Activated CD4-positive, alpha-beta T cell treated with anti-CD3 and anti-CD28 coated beads, Interleukin-2, amount 50 U/mL, for 4 hours (primary cell): ENCODE measurements at places on chromosomes 11 and 22.

- DNase-seq: no peak
These were observed 19.4 kb upstream of the LDHA start for GRCh38 chr11:18374956-18375355.

DNA sequence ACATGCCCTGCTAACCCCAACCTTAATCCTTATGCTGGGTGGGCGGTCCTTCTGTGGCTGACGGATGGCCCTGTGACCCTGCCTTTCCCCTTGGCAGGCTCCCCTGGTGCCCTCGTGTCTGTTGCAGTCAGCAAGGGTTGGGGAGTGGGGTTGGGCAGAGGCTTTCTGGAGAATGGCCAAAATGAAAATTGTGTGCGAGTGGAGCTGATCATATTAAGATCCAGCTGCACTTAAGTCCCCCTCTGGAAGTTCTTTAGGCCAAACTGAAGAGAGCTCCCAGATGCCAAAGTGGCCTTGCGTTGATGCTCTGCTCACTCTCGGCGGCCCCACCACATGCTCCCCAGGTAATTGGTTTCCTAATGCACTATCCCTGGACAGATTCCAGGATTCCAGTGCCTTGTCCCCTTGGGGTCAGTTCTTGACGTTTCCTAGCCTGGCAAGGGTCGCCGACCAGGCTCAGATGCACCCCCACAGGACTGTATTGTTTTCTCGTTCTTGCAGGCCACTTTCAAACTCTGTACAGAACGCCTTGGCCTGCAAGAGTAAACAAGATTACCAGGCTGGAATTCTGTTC is 16.4 kb upstream of the C11orf96 start:
- DNase-seq: no peak

DNA sequence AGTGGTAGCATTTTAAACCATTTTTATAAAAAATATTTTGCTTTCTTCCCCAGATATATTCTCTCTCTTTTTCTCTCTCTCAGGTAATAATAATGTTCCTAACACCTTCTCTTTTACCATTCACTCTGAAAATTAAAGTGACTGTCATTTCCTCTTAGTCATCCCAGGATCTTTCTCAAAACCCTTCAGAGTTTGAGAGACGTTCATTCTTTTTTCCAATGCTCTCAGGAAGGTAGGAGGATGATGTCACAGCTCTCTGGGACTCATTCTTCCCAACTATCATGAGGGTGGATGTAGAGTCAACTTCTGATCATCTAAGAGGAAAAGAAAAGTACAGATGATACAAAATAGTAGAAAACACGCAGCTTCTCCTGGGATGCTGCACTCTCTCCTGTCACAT is 60.2 kb upstream of the CRTAM start:
- no peak for DNase-seq

GRCh38 chr22:37747715-37748100 is 50.9 kb downstream of the TRIOBP start:
- DNase-seq: no peak

GRCh38 chr22:43885319-43885671 is 6.5 kb downstream of the PNPLA5 start:
- DNase-seq: no peak

DNA sequence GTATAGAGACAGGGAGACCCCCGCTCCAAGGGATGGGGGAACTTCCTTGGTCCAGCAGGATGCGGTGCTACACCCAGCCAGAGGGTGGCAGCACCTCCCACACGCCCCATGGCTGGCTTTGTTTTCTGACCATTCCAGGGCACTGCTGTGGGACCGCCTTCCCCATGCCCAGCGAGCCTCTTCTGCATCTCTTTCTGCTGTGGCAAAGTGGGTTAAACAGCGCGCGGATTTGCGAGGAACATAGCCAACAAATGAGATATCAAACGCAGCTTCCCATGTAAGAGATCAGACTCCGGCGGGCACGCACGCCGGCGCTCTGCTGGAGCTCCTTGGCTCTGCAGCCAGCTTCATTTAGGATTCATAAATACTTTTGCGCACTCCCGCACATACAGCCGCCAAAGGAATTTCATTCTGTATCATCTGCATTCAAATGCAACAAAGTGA is 485.8 kb upstream of the CADM1 start:
- DNase-seq: no peak

GRCh38 chr11:25197515-25197914 is 700.7 kb downstream of the LUZP2 start:
- no peak for DNase-seq

DNA sequence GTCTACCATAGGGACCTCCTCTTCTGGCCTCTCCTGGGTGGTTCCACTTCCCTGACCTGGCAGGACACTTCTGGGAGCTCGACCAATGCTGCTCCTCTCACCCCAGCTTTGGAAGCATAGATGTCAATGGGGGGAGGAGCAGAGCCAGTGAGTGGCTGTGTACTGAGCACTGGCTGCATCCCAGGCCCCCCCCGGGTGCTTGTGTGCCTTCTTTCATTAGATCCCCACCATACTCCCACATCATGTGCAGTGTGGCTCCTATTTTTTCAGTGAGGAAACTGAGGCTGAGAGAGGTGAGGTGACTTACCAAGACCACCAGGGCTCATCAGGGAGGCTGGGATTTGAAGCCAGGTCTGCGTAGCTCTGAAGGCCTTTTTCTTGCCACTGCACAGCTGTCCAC is 44.3 kb downstream of the LRRC32 start:
- no peak for DNase-seq

DNA sequence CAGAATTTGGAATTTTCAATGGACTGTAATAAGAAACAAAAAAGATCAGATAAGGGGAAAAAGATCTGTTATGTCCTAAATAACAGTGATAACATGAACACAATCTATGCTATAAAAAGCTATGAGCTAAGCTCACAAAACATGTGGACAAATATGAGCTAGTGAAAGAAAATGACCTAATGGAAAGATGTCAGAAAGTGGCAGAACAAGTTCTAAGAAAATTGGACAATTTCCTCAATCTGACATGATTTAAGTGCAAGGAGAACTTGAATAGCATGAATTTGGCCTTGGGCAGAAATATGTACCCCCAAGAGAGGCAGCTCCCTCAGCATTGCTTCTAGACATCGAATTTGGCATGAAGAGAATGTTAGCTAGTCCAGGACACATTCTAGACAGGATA is 212.0 kb upstream of the PGR start:
- no peak for DNase-seq

DNA sequence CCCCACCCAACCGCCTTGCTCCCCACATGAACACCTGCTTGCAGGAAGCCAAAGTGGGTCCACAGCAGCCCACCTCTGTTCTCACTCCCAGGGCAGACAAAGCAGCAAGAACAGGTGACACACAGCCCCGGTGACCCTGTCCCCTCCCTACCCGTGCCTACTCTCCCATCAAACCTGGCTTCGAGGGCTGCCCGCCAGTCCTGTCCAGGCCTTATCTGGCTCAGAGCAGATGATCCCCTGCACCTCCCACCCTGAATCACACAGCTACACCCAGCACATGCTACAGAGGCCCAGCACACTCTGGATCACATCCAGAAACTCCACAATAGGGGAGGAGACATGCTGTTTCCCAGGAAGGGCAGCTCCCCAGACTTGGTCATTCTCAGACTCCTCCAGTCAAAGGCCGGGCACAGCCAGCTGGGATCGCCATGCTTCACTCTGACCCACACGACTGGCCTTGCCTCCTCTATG is 6.2 kb upstream of the RGL4 start:
- DNase-seq: no peak

DNA sequence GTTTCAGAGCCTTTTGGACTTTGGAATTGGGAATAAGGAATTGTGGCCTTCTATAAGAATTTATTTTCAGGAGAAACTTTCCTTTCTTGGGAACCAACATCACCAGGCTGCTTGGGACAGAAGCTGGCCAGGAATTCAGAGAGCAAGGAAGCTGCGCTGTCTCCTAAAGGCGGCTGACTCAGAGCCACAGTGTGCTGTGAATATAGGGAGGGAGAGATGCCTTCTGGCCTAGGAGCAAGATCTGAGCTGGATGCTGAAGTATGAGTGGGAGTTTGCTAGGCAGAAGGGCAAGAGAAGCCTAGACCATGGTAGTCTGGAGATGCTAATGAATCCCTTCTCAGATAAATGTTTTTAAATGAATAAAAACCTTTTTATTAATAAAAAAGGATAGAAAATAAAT is 213.7 kb upstream of the TBCEL start:
- no peak for DNase-seq

DNA sequence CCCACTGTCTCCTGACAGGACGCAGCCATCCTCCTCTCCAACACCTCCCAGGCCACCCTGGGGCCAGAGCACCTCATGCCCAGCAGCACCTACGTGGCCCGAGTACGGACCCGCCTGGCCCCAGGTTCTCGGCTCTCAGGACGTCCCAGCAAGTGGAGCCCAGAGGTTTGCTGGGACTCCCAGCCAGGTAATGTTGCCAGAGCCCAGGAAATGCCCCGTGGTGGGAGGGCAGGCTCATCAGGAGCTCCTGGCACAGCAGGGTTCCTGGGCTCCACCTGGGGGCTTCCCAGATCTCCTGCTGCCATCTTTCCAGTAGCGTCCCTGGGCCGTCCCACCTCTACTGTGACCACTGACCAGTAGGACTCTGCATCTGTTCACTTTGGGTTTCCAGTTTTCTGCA is 16.2 kb downstream of the CSF2RB start:
- DNase-seq: no peak

- DNase-seq: no peak
These were observed 9.5 kb downstream of the RBMXL2 start for GRCh38 chr11:7098235-7098832.

DNA sequence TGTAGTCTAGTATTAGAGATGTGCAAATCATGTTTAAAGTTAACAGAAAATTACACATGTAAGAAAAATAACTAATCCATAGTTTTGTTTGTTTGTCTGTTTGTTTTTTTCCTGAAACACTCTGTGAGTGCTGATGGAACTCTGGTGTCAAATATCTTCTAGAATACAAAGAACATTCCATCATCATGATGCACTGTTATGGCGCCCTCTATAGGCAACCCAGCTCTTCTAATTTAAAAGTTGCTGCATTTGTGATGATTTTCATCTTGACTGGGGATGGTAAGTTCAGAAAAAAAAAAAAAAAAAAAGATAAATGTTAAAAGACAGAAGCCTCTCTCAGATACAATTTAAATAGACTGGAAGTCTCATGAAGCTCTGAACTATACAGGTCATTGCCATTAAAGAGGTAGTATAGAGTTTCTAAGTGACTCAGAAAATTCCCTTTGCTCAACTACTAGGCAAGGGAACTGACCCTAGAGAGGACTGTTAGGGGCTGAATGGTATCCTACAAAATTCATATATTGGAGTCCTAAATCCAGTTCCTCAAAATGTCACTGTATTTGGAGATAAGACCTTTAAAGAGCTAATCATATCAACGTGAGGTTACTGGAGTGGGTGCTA is 597.2 kb upstream of the ANO3 start:
- DNase-seq: no peak

- no peak for DNase-seq
These were observed 186.5 kb downstream of the DYNC2H1 start for GRCh38 chr11:103295704-103296103.

DNA sequence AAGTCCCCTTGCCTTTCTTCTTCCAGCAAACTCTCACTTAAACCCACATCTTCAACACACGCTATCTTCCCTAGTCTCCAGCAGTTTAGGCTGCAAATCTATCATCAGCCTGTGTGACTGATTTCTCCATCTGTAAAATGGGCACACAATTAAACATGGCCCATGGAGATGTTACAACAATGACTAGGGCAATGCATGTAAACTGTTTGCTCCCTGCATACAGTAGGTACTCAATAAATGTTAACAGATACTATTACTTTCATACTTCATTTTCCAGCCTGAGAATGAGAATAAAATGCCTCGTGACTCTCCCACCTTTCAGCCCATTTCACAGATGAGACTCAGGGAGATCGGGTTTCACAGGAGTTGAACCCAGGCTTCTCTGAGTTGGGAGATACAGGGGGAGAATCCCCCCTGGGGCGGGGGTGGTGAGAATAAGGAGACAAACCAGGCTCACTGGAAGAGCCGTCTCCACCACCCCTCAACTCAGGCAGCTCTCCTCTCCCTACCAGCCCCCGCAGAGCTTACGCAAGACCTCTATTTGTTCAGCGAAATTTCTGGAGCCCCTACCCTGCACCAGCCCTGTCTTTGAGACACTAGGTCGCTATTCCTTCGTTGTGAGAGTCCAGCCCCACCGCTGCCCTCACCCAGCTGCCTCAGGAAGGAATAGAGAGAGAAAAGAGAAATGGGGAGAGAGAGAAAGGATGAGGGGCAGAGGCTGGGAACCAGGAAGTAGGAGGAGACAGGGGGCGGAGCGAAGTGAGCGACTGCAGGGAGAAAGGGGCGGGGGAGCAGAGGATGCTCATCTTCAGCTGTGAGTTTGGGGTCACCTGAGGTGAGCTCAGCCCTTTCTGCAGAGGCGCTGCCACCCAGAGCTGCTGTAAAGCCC is 42.1 kb upstream of the KLHL35 start:
- DNase-seq: peak; percentile 45

DNA sequence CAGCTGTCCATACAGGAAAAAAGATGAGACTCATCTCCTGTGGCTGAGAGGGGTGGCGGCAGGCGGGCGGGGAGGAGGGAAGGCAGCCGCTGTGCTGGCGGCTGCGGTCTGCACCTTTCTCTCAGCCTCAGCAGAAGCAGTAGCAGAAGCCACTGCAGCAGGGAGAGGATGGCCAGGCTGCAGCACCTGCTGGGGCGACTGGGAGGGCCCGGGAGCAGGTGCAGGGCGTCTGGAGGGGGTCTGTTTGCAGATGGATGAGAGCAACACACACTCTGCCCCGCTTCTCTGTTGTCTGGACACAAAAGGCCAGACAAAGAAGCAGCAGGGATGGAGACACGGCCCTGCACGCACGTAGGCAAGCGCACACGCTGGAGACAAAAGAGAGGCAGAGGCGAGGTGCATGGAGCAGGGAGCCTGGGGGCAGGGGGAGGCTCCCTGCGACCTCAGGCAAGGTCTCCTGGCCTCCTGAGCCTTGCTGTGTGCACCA is 9.3 kb upstream of the MIAT start:
- DNase-seq: no peak

DNA sequence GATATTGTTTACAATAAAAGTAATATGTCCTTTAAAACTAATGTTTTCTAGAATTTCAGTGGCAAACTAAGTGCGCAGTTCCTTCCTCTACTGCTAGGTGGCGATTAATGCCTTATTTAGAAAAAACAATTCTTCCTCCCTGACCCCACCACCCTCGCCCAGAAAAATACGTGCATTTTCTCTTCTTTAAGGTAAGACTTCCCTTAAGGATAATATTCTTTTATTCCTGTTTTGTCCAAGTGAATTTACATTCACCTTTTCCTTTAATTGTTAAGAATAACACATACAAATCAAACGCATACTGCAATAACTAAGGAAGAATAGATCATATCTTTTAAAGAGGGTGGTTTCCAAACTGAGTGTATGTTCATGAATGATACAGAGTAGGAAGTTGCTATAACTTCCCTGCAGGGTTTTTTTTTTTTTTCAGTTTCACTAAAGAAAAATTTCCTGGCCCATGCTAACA is 17.0 kb upstream of the PSMA1 start:
- peak; percentile 20 for DNase-seq

- no peak for DNase-seq
These were observed 9.7 kb downstream of the CRYBB1 start for GRCh38 chr22:26608129-26608528.

DNA sequence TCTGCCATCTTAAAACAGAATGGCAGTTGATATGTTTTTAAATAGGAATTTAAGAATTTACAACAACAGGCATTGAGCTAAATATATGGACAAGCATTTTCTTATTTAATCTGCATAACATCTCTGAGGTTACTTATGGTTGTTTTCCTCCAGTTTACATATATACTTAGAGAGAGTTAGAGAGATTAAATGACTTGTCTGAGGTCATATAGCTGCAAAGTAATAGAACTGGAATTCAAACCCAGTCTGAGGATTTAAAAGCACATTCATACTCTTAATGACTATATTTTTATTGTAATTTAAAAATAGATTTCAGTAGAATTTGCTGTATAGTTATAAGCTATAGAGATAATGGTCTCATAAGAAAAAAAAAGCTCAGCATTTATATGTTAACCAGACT is 81.4 kb upstream of the GRIK4 start:
- no peak for DNase-seq
